ENCODE measurements at places on chromosomes 11 and 22.

DNA sequence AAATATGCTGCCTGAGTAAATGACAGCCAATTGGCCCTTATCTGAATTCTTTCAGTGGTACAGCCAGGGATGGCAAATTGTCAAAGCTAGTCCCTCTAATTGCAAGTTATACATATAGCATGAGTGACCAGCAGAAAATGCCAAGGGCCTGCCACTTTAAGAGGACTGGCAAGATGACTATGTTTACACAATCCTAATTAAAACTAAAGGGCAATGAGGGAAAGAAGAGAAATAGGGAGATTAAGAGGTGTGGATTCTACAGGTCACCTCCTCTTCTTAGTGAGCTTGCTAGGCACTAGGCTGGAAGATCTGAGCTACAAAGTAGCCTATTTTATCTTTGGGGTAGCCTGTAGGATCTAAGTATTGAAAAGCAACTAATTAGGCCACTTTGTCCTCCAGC lies 13.5 kb downstream of the NUMA1 start:
- no peak for DNase-seq

GRCh38 chr11:112166562-112166961 lies 610 bp upstream of the TEX12 start:
- DNase-seq = no peak

DNA sequence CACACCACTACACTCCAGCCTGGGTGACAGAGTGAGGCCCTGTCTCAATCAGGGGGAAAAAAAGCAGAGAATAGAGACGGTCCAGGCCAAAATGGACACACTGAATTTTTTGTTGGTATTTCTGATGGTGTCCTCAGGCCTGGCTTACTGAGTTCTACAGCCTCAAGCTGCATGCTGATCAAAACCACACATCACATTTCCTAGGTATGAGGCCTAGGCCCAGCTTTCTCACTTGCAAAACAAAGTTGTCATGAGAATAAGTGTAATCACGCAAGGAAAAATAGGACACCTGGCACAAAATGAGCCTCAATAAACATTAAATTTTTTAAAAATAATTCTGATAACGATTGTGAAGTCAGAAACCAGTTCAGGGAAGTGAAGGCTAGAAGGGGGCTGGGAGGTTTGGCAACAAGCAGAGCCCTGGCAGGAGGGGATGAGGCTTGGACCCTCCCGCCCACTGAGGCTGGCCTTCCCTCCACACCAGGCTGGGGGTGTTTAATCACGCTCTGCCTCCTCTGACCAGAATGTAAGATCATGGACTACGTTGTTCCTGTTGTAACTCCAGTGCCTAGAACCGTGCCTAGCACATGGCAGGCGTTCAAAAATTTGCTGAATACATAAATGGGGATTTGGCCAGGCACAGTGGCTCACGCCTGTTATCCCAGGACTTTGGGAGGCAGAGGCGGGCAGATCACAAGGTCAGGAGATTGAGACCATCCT lies 18.1 kb downstream of the PACSIN2 start:
- DNase-seq = no peak

GRCh38 chr11:22599458-22599857 lies 26.2 kb downstream of the FANCF start:
- DNase-seq = no peak

DNA sequence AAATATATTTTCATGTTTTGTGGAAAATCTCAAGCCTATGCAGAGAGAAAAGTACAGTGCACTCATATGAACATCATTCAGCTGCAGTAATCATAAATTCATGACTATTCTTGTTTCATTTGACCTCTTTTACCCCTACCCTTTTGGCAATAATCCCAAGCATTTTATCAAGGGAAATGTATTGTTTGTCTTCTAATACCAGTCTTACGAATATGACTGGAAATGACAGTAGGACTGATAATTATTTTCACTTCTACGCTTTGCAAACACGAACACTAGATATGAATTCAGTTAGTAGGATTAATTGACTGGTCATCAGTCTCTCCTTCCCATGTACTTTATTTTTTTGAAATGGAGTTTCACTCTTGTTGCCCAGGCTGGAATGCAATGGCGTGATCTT lies 90.3 kb downstream of the MTMR3 start:
- no peak for DNase-seq

DNA sequence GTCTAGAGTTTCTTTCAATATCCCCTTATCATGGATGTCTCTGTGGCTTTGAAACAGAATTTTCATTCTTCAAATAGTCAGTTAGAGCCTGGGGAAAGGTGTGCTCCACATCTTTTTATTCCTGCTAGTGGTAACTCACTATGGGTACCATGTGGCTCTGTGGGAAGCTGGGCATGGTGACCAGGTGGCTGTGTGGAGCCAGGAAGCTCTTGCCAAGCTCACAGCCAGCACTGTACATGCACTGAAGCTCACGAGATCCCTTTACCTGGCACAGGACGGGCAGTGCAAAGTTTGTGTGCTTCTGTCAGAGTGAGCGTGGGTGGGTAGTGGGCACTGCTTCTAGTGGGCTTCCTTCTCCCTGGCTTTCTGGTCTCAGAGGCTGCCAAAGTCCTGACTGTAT lies 6.3 kb upstream of the KDM4F start:
- no peak for DNase-seq

GRCh38 chr11:1226226-1226985 lies 3.5 kb downstream of the MUC5B start:
- peak; percentile 47 for DNase-seq

DNA sequence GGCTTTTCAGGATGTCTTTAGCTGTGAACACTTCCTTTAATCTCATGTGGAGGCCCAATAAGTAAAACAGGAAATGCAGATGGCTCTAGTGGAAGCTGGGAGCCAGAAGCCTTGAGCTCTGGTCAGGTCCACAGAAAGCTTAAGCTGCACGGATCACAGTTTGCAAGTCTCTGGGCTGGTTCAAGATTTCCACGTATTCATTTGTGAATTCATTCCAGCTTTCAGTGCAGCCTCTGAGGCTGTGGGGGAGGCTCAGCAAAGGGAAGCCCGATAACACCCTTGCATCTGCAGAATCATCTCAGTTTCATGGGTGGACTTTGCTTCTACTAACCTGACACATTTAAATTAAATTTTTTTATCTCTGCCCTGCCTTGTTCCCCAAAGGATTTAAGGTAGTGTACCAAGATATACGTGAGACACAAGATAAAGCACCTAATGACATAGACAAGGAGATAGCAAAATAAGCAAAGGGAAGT lies 65.6 kb downstream of the ISX start:
- no peak for DNase-seq

- no peak for DNase-seq
Measured at GRCh38 chr11:82858133-82858532, 42.1 kb downstream of the PRCP start.

DNA sequence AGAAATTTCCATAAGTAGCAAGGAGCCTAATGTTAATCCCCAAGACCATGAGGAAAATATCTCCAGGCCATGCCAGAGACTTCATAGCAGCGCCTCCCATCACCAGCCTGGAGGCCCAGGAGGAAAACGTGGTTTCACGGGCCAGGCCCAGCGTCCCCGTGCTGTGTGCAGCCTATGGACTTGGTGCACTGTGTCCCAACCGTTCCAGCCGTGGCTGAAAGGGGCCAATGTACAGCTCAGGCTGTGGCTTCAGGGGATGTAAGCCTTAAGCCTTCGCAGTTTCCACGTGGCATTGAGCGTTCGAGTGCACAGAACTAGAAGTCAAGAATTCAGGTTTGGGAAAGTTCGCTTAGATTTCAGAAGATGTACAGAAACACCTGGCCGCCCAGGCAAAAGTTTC lies 510.7 kb downstream of the CNTN5 start:
- no peak for DNase-seq

DNA sequence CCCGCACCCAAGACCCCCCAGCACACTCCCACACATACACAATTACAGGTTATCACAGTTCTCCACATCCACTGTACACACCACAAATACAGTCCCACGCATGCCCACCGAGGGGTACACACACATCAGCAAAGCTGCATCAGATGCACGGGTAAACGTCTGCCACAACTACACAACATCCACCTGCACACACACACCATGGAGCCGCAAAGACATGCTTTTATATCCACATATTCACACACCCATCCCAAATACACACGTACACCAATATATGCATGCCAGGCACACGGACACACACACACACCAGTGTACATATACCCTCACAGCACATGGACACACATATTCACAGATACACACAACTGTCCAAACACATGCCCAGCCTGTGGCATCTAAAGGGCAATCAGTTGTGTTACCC lies 5.4 kb upstream of the KCNJ4 start:
- DNase-seq = no peak

GRCh38 chr11:115469361-115469760 lies 34.9 kb downstream of the CADM1 start:
- DNase-seq = no peak

- peak; percentile 41 for DNase-seq
Measured at GRCh38 chr22:27310966-27311697, 490.4 kb downstream of the MN1 start.

DNA sequence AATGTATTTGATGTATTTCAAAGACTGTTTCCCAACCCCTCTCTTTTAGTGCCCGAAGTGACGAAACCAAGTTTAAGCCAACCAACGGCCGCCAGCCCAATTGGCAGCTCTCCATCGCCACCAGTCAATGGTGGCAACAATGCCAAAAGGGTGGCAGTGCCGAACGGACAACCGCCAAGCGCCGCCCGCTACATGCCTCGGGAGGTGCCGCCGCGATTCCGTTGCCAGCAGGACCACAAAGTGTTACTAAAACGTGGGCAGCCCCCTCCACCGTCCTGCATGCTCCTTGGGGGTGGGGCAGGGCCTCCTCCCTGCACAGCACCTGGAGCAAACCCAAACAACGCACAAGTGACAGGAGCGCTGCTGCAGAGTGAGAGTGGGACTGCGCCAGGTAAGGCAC lies 84.1 kb downstream of the TNRC6B start:
- no peak for DNase-seq

- no peak for DNase-seq
Measured at GRCh38 chr11:123494195-123495050, 64.4 kb downstream of the GRAMD1B start.

DNA sequence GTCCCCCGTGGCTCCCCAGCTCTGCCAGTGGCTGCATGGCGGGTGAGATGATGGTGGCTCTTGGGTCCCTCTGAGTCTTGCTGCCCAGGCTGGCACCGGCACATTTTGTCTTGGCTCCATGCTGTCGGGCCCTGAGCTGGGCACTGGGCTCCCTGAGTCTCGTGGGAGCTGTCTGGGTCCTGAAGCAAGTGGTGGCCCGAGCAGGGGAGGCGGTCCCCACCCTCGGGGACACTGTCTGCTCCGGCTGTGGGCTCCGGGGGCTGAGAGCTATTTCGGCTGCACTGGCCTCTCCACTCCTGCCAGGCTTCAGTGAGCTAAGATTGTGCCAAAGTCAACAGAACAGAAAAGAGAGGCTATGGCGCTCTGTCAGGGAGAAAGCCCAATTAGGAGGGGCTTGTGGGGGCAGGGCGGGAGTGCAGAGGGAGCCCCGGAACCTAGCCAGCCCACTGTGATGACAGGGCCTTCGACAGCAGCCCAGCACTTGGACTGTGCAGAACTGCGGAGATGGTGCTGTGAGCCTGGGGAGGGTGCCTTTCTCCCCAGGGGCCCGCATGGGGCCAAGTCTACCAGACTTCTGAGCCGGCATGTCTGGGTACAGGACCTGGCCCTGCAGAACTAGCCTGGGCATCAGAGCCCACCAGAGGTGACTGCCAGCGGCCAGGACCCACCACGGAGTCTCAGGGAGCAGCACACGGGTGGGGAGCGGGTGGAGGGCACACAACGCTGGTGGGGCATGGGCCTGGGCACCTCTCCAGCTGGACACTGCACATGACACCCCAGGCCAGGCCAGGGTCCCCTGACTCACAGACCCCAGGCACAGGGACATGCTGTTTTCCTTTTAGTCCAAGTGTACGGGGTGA lies 38.0 kb downstream of the RTN4R start:
- DNase-seq = no peak

GRCh38 chr22:17436981-17437412 lies 67.7 kb downstream of the CECR2 start:
- DNase-seq = no peak

Data from WTC11 (cell line).